ENCODE measurements at places on chromosomes 11 and 22.

DNA sequence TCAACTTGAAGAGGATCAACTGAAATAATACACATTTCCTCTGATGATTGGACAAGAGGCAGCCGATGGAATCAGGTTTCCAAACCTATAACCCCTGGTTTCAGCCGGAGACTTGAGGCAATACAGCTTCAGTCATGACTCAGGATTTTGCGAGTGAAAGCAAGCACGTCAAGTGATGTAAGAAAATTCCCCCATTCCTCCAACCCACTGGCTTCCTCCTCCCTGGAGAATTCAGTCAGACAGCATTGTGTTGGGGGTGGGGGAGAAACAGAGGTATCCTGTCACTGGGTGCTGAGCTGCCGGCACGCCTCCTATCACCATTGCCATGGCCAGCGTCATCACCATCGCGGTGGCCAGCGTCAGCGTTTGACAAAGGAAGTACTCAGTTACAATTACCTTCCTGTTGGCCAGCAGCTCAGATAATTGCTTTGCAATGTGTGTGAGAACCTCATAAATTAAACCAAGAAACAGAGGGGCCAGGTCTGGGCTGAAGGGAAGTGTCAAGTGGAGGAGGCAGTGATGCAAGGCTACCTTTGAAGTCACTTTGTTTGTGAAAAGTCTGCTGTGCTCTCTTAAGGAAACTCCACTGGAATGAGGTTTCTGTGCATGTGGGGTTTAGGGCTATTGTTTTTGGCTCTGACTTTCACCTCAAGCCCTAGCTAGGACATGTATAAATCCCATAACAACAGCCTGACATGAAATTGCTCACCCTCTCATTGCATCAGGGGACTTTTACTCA, 50.2 kb downstream of the LIF start:
- DNase-seq: no peak

- DNase-seq: no peak
Measured at GRCh38 chr11:115959081-115959486, 454.9 kb upstream of the CADM1 start.

GRCh38 chr11:94926698-94927237, 46.6 kb downstream of the CWC15 start:
- DNase-seq: no peak

GRCh38 chr11:45658292-45658991, 7.0 kb downstream of the CHST1 start:
- no peak for DNase-seq

GRCh38 chr11:132253469-132254264, 883.3 kb downstream of the NTM start:
- no peak for DNase-seq

GRCh38 chr22:39299829-39300178, 19.6 kb downstream of the RPL3 start:
- DNase-seq: no peak

GRCh38 chr11:120267319-120267718, 27.4 kb downstream of the POU2F3 start:
- DNase-seq: no peak

DNA sequence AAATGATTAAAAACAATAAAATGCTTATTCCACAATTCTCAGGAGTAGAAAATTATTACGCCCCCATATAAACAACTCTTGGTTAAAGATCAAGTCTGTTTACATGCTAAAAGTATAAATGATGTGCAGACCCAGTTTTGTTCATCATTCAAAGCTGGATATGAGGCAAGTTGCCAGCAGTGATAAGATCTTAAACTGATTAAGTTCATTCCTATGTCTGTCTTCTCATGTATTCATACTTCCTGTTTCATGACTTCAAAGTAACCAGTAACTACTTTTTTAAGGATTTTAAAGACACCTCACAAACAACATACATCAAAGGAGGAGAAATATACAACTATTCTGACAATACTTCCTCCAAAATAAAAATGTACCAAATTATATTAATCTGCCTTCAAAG, 55.0 kb upstream of the ARHGAP32 start:
- DNase-seq: no peak

- DNase-seq: no peak
Measured at GRCh38 chr11:67468056-67468455, 995 bp downstream of the TMEM134 start.

- DNase-seq: no peak
Measured at GRCh38 chr11:108958368-108959104, 293.7 kb downstream of the DDX10 start.

- no peak for DNase-seq
Measured at GRCh38 chr11:122505304-122506006, 150.1 kb upstream of the UBASH3B start.

GRCh38 chr11:58787903-58788302, 56.2 kb upstream of the GLYAT start:
- no peak for DNase-seq

GRCh38 chr22:26905076-26905475, 247.7 kb downstream of the MIAT start:
- DNase-seq: no peak

DNA sequence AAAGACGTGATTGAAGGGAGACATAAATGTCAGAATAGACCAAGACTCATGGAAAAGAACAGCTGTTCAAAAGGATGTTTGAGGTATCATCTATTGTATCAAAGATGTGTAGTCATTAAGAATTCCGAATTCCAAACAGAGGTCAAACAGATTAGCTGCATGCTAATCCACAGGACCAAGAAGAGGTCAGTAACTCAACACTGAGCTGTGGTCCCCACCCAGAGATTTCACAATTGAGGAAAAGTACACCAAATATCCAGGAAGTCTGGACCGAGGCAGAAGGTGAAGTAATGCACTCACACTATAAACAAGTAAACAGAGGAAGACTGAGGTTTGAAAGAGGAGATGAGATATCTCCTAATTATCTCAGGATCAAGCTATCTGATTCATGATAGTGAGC, 29.6 kb upstream of the OR5P2 start:
- DNase-seq: no peak

DNA sequence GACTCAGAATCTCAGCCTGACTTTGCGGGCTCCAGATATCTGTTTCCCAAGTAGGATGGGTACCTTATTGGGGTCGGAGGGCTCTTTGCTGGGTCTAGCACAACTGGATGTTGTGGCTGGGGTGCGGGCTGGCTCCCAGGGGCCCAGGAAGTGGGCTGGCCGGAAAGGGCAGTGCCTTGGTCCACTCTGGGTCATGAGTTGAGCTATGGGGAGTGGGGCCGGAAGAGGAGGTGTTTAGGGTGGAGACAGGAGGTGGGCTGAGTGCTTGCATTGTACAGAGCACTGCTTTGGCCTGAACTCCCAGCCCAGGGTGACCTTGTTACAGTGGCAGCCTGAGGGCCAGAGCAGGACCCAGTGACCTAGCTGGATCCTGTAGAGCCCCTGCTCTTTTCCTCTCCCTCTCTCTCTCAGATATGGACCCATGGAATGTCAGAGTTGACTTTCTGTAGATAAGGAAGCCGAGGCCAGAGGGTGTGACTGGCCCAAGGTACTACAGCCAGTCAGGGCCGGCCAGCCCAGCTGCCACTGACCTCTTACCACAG, 13.2 kb downstream of the PHLDB1 start:
- DNase-seq: no peak

DNA sequence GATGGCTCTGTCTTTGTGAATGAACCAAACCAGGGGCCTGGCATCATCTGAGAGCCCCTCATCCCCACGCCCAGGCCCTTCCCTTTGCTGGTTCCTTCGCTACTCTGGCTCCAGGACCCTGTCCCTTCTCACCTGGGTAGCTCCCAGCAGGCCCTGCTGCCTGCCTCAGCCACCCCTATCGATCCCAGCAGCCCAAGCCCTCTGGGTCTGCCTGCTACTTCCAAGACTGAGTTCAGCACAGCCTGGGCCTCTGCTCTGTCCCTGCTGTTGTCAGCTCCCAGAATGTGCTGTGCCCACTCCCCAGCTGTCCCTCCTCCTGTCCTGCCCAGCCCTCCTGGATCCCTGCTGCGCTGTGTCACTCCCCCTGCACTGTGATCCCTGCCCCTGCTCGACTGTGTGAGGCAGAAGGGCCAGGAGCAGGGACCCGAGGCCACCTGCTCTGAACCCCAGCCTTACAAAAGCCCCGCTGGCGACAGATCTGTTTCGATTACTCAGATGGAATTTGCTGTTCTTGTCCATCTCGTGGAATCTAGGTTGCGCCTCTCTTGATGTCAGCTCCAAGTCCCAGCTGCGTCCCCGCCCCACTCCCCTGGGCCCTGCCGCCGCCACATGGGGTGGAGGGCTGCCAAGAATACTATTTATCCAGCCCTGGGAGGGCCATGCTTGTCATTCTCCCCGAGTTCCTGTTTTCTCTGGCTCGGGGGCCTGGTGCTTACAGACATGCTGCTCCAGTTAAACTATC, 13.0 kb downstream of the MRPL21 start:
- DNase-seq: no peak

DNA sequence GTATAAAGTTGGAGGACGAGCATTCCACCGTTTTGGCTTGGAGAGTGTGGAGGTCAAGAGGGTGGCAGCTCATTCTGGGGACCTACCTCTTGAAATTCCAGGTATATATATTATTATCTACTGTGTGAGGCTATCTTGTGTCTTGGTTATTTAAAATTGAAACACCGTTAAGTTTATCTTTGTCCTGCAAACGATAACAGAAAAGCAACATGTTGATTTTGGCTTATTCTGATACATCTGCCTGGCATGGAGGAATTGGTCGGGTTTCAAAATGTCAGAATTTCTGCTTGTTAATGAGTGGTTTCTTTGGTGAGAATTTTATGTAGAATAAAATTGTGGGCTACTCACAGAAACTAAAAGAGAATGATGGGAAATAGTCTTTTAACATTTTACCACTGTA, 54.4 kb downstream of the SVIP start:
- DNase-seq: no peak

- no peak for DNase-seq
Measured at GRCh38 chr11:86108890-86109638, 40.2 kb upstream of the PICALM start.

- DNase-seq: no peak
Measured at GRCh38 chr11:83241291-83241946, 44.7 kb downstream of the CCDC90B start.

DNA sequence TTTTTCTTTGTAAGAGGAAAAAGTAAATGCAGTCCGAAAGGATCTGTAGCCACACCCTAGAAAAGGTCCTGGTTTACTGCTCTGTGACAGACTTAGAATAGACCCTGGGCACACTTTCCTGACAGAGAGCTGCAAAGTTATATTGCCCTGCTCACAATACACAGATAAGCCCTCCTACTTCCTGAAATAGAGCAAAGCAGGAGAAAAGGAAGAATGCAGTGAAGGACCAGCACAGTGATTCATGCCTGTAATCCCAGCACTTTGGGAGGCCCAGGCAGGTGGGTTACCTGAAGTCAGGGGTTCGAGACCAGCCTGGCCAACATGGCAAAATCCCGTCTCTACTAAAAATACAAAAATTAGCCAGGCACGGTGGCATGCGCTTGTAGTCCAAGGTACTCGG, 2.2 kb downstream of the CYB561A3 start:
- no peak for DNase-seq

GRCh38 chr11:64086258-64087123, 50.8 kb downstream of the FLRT1 start:
- DNase-seq: no peak

DNA sequence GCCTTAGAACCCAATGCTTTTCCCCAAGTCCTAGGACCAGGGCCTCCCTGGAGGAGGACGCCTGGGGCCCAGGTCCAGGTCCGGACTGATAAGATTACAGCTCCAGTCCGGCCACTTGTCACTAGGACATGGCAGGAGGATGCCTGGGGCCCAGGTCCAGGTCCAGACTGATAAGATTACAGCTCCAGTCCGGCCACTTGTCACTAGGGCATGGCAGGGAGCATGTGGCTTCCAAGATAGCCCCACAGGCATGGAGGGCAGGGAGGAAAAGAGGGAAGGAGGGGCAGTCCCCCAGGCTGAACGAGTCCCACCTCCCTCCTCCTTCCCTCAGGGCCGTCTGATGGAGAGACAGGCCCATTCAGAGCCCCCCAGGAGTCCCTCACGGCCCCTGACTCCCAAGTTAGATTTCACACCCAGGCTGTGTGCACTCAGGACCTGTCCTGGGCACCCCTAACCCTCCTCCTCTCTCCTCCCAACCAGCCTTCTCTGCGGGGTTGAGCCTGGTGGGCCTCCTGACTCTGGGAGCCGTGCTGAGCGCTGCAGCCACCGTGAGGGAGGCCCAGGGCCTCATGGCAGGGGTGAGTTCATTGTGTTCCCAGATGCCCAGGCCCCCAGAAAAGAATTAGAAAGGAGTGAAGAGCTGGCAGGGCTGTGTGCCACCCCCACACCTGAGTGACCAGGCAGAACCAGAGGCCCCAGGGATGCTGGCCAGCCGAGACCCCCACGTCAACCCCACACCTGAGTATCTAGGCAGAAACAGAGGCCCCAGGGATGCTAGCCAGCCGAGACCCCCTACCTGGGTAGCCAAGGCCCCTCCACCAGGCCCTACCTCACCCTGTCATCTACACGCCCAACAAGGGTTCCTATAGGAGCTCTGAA, 2.1 kb downstream of the TSPAN32 start:
- DNase-seq: no peak

- no peak for DNase-seq
Measured at GRCh38 chr11:124276081-124276480, 19.9 kb downstream of the OR8G5 start.

DNA sequence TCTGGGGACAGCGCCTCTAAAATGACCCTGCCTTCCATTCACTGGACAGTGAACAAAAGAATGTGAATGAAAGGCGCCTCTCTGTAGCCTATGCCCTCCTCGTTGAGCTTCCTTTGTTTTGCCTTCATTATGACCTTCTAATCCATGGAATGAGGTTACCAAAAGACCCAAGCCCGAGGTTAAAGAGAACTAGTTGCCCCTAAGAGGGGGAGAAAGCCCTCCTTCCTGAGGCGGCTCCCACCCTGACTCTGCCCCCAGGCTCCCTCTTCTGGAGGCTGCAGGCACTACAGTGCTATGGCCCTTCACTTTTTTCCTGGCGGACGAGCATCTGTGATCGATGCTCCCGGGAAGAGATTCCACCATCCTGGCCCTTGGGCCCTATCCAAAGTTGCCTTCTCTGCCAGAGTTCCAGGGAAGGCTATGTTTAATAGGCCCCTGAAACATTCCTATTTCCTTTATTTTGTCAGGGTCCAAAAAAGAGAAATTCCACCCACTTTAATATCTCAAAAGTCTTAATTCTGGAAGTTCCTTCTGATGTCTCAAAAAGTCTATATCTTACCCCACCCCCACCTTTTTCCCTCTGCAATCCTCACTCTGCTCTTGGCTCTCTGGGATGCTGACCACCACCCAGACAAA, 147.3 kb downstream of the FEZ1 start:
- no peak for DNase-seq

GRCh38 chr11:65133724-65134123, 595 bp downstream of the SYVN1 start:
- DNase-seq: no peak

DNA sequence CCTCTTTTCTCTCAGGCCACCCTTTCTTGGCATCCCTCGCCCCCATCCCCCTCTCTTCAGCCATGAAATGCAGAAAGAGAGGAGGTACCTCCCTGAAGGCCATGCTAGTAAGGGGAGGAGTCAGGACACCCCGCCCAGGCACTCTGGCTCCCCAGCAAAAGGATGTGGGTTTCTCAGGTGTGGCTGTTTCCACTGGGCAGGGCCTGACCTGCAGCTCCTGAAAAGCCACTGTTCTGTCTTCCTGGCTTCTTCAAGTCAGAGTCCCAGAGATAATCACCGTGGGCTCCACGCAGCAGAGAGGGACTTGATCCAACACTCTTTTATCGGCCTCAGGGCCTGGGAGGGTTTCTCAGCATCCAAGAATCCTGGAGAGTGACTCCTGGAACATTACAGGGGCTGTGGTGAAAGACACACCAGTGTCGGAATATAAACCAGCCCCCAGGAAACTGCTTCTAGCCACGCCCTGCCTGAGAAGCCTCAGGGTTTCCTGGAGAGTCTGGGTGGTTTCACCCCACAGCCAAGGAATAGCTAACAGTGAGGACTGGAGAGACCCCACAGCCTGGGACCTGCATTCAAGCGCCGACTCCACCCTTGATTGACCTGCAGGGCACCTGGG, 45.7 kb upstream of the TSPAN18 start:
- no peak for DNase-seq
